ENCODE measurements at places on chromosomes 5 and 9.
A peak's percentile ranks its signal among the peaks of the same experiment; 100 is the strongest.

DNA sequence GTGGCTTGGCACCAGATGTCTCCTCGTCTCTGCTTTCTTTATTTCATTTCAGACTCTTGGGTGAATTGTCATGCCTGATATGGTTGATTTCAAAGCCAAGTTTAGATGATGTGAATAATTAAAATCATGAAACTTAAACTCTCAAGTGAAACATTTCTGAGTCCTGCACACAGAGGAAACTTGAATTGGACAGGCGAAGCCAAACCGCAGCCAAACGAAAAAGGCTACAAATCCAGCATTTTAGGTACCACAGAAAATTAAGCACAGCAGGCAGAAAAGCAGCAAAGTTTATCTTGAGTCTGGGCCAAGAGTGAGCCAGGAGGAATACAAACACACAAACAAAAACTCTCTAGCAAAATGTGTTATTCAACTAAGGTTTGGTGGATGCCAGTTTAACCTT, 659.8 kb upstream of the KLF4 start:
- DNase-seq: no peak

- no peak for DNase-seq
These were observed 32.4 kb downstream of the OSTF1 start for GRCh38 chr9:75120686-75121085.

GRCh38 chr5:126961702-126962101, 68.7 kb downstream of the MARCHF3 start:
- DNase-seq: no peak

GRCh38 chr5:140953234-140953633, 13.0 kb upstream of the PCDHAC2 start:
- DNase-seq: no peak

DNA sequence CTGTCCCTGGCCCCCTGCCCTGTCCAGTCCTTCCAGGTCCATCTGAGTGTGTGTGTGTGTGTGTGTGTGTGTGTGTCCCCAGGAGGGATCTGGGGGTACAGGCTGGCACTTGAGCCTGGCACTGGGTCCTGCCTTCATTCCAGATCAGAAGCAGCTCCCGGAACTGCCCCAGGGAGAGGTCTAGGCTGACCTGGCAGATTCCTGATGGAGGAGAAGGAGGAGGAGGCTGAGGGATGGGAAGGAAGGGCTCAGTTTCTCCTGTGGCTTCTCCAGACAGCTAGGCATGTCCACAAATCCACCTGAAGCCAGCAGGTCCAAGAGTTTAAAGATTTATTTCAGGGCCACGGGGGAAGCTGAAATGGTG, 328 bp downstream of the NDST1 start:
- no peak for DNase-seq

- DNase-seq: no peak
These were observed 184.2 kb downstream of the RAB3C start for GRCh38 chr5:58767104-58767503.

GRCh38 chr5:130141659-130142320, 237.5 kb downstream of the CHSY3 start:
- DNase-seq: peak; percentile 16

DNA sequence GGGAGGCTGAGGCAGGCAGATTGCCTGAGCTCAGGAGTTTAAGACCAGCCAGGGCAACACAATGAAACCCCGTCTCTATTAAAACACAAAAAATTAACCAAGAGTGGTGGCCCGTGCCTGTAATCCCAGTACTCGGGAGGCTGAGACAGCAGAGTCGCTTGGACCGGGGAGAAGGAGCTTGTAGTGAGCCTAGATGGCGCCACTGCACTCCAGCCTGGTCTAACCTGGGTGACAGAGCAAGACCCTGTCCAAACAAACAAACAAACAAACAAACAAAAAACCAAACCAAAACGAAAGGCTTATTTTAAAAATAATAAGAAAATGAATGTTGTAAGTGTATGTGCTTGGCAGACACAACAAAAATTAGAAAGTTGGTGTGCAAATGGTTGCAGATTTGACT, 536.3 kb upstream of the PTPRD start:
- DNase-seq: no peak

- DNase-seq: peak; percentile 70
These were observed 379.1 kb downstream of the DMRT2 start for GRCh38 chr9:1429297-1429696.

GRCh38 chr9:37715991-37716505, 37.6 kb upstream of the TRMT10B start:
- DNase-seq: no peak

DNA sequence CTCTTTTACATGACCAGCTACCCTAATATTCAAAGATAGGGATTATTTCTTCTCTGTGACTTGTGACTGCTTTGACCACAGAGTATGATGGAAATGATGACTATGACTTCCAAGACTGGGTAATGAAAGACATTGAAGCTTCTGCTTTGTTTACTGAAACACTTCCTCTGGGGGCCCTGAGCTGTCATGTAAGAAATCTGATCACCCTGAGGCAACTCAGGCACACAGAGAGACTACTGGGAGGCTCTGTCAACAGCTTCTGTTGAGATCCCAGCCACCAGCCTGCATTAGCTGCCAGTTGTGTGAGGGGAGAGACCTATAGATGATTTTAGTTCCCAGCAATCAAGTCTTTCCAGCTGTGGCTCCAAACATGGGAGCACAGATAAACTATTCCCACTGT, 76.5 kb downstream of the KCTD16 start:
- no peak for DNase-seq

DNA sequence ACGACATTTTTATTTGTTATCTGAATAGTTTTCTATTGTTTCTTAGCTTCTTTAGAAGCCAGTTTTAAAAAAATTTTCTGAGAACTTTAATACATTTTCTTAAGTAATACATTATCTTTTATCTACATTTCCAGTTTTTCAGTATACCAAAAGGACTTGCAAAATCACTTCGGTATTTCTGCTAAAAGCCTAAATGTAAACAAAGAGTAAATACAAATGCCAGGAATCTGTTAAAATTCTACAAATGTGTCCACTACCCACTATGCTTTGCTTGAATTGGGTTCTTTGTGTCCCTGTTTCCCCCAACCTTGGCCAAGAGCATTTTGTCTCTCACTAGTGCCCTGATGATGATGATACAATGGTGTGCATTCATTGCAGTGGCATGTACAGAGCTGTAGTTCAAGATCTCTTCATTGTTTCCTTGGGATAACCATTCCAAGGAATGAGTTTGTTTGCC, 611.2 kb downstream of the NR2F1-AS1 start:
- DNase-seq: no peak

GRCh38 chr9:137383784-137384756, 38.9 kb downstream of the EXD3 start:
- DNase-seq: no peak

GRCh38 chr5:62206150-62206829, 99.7 kb upstream of the KIF2A start:
- no peak for DNase-seq

DNA sequence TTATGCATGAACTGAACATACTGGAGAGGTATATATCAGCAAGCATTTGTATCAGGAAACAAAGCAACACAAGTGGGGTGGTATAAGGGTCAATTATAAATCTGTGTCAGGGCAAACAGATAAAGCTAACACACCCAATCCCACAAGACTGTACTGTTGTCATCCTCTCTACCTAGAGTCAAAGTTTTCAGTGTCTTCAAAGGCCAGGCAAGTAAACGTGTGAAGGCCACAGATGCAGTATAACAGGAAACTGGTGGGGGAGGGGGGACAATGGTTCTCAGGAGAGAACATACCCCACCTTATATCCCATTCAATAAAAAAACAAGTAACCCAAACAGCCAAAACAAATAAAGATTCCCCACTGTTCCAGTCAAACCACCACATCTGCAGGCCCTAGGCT, 22.1 kb downstream of the ELP1 start:
- DNase-seq: no peak

DNA sequence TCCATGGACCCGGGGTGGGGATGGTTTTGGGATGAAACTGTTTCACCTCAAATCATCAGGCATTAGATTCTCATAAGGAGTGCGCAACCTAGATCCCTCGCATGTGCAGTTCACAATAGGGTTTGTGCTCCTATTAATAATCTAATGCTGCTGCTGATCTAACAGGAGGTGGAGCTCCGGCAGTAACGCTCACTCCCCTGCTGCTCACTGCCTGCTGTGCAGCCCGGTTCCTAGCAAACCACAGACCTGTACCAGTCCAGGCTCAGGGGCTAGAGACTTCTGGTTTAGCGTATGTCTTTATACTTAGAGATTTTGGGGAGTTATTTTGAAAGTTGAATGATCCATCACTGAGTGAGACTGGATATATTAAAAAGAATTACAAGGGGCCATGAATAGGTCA, 50.2 kb downstream of the RICTOR start:
- no peak for DNase-seq

DNA sequence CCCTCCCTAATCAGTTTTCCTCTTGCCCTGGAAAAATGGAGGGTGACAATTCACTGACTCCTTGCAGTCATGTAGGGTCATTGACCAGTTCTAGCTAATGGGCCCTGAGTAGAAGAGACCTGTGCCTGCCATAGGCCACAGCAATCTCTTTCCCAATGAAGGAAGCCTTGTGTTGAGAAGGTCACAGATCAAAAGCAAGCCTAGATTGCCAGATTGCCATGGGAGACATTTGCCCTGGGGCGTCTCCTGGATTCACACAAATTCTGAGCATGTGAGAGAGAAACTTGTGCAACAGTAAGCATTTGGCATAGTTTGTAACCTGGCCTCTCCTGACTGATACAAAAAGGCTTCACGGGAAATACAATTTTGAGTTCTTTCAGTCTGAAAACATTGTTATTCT, 148.0 kb downstream of the NUDT12 start:
- DNase-seq: no peak

DNA sequence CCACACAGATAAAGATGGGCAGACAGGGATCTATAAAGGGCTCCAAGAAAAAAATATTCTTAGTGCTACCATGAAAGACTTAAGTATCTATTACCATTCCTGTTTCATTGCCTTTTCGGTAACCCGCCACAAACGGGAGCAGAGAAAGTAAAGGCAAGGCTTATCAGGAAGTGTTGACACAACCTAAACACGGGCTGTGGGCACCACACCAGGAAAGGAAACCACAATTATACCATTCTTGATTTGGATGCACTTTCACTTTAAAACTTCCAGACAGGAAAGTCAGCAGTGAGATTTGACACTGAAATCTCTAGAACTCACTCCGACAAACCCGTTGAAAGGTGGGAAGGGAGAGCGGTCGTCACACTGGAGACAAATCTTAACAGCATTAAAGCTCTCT, 6.5 kb downstream of the TLE1 start:
- DNase-seq: no peak

- DNase-seq: no peak
These were observed 146.6 kb downstream of the SLC24A2 start for GRCh38 chr9:19642256-19642655.

DNA sequence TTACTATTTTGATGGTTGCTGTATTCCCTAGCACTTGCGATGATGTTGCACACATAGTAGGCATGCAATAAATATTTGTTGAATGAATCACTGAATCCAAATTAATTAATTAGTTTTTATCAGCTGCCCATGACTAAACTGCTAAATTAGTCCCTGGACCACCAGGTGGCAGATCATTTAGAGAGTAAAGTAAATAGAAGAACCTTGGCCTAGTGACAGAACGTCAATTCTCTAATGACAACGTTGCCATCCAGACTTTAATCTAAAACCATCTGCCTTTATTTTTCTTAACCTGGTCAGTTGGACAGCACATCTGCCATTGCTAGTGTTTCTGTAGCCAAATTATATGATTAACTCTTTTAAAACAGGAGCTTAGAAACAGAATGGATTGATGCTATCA, 457.5 kb downstream of the KIF4B start:
- no peak for DNase-seq

DNA sequence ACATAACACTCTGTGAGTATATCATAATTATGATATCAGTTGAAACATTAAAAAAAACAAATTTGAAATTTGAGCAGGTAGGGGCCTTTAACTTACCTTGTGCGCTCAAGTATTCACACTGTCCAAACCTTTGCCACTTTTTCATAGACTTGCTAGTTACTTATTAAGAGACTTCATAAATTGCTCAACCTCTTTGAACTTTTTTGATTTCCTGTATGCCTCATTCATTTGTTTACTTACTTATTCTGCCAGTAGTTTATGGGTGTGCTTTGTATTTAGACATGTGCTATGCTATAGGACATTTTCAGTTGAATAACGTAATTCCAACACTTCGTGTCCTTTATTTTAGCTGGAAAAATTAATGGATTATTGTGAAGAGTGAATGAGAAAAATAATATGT, 204.8 kb downstream of the HCN1 start:
- DNase-seq: no peak

DNA sequence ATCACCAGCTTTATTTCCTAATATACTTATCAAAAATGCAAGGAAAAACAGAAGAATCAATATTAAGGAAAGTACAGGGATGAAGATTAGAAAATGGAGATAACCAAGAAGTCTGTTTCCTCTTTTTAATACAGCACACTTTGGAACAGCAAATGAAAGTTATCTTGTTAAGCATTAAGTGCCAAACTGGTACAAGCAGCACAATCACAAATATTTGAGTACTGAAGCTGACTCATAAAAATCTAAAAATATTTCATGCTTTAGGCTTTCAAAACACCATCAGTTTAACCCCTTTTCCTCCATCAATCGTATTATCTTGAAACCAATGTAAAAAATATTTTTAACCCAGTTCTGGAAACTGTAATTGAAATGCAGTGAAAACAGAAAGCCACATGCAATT, 2.7 kb downstream of the FBXW11 start:
- no peak for DNase-seq

GRCh38 chr5:8226148-8226547, 357.2 kb downstream of the MTRR start:
- DNase-seq: no peak

DNA sequence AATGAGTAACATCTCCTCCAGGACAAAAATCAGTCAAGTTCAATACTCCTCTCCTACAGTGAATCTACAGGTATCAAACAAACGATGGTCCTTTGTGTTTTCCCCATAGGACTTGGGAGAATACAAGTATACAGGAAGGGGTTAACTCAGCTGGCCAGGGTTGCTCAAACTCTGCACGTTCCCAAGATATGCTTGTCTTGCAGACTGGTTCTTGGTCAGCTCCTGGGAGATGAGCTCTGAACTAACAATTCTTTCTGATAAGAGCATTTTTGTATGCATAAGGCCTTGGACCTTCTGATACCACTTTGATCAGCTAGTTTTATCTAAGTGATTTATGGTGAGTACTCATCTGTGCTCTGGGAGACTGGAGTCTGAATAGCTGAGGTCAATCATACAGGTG, 42.1 kb downstream of the LOX start:
- no peak for DNase-seq

DNA sequence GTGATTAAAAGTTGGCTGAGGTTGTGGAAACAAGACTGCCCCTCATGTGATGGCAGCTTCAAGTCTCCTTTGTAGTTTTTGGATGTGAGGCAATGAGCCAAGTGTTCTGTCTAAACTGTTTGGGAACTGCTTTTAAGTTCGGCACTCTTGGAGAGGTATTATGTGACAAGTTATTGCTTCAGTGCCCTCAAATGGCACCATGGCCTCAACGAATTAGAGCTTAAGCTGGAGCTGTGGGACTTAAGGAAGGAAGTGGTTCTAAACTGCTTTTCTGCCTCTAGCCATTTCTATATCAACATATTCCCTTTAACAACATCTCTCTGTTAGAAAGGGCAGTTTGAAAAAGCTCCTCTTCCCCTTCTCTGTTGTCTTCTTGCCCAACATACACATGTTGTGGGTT, 227.7 kb downstream of the RFK start:
- no peak for DNase-seq

- no peak for DNase-seq
These were observed 60.1 kb downstream of the VCAN start for GRCh38 chr5:83531661-83532060.

Data from T47D (cell line).